HAP-1 (cell line): ENCODE measurements at places on chromosomes 7 and 10.

- no peak for DNase-seq
These were observed 48.5 kb upstream of the LEP start for GRCh38 chr7:128192497-128193142.

DNA sequence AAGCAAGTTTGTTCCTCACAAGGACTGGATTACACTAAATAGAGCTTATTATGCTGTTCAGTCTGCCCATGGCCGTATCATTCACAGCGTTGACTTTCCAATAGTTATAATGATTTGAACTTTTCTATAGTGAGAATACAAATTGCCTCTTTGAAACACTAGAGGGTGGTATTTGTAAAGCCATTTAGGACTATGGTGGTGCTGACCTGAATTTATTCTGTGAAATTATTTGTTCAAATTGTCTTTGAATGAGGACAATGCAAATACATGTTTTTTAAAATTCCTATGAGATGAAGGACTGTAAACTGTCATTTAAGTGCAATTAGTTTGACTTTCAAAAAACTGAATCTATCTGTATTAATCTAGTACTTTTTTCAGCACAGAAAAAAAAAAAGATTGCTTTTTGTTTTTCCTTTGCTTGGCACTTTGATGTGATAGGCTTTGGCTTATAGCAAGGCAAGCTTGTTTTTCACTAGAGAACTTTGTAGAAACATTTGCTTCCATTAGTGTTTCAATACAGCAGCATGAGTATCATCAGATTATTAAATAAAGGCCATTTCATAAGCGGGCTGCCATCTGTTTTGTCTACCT lies 122.7 kb upstream of the TMEM229A start:
- no peak for DNase-seq

DNA sequence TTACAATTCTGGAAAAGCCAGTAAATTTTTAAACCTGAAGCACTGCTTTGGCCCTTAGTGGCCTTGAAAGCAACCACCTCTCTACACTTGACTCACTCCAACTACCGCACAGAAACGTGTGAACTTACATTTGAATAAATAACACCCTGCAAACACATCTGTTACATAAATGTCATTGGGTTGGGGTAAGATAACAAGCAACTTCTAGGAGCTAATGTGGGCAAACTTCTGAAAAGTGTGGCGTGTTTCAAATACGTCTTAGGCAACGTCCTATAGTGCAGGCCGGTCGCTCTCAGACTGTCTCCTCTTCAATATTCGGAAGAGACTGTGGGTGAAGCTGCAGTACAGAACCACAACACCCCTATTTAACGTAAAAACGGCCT lies 474 bp downstream of the ORC5 start:
- no peak for DNase-seq

DNA sequence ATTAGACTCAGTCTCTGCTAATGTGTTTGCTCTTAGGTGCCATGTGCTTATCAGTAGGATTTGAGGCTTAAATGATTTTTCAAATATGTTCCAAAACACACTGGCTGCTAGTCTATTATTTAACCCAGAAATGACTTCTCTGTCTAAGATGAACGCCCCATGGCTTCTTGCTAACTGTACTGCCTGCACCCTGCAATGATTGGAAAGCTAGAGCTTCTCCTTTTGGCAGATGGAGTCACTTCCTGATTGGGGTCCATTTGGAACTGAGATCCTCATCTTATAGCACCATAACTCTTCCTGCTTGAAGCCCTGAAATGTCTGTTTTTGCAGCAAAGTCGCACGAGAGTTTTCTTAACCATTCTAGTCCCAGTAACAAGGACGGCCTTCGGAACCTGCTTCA lies 186.5 kb upstream of the ADO start:
- DNase-seq = no peak

- DNase-seq = no peak
These were observed 687 bp upstream of the DKK1 start for GRCh38 chr10:52313256-52313932.

- peak; percentile 65 for DNase-seq
These were observed 158.8 kb downstream of the SH3PXD2A start for GRCh38 chr10:103696411-103697145.

DNA sequence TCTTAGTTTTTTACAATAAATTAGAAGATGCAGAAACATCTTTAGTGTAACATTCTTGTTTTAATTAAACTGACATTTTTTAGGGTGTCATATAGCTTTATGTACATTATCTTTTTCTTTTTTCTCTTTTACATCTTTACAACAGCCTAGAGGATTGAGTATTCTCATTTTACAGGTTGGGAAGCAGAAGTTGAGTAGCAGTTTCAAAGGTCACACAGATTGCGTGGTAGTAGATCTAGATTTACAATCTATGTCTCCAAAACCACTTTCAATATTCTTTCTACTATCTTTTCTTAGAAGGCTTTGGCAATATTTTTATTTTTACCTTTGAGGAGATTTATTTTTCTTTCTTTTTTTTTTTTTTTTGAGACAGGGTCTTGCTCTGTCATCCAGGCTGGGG lies 18.7 kb upstream of the MCU start:
- no peak for DNase-seq
